ENCODE measurements at places on chromosomes 1 and 21.

- no peak for DNase-seq
These were observed 16.1 kb downstream of the CSF1 start for GRCh38 chr1:109926662-109927300.

DNA sequence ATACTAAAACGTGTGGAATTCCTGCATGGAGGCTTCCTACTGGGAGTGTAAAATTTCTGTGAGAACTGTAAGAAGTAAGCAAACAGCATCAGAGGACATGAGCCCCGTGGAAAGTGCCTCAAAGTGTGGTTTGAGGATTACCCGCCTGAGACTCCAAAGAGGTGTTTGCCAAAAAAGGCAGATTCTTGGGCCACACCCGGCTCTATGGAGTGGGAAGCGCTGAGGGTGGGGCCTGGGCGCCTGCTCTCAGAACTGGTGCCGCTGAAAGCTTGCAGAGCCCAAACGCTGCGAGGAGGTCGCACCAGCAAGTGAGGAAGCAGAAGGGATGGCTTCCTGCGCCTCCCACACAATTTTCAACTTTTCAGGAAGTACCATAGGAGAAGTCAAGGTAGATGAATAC, 43.0 kb upstream of the PSEN2 start:
- DNase-seq = peak; percentile 43

DNA sequence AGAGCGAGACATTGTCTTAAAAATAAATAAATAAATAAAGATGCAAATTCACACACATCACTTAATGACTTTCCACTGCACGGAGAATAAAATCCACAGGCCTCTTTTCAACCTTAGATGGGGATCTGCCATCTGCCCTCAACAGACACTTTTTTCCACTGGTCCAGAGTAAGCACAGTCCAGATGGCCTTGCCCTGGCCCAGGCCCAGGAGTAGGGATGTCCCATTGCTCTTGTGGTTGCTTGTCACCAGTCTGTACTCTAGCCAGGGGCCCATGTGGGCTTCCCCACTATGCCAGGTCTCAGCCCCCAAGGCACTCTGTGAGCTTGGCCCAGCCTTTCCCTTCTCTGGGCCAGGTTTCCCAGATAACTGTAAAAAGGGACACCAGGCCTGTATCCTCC, 17.4 kb downstream of the PLOD1 start:
- no peak for DNase-seq

GRCh38 chr1:180248731-180249681, 18.9 kb downstream of the LHX4 start:
- DNase-seq = peak; percentile 40

DNA sequence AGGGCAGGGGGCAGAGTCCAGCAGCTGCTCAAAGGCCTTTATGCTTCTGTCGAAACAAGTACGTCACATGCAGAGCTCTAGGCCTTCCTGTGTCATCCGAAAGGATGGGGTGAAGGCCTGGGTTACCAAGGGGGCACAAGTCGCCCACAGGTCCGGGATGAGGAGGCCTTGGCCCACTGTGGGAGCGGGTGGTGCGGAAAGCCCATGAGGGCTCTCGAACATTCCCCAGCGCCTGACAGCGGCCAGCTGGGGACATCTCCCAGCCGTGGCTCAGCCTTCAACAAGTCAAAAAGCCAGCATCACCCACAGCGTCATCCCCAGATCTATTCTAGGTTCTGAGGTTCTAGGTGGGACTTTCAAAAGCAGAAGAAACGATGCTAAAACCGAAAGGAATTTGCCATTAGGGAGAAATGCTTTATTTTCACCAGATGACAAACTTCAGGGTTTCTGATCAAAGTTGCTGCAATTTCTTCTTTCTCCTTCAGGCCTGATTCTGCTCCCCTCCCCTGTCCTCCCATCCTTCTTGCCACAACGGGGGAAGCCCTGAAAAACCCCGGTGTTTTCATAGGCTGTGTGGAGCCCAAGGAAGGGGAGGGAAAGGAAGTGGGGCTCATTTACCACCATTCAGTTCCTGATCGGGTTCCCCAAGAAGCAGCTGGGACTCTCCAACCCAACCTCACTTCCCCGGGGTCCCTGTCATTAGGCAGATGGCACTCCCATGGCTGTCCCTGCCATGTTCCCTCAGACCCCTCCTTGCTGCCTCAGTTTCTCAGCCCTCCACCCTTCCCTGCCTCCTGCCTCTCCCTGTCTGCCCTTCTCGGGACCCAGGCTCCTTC, 17.6 kb downstream of the GPR137B start:
- DNase-seq = no peak

DNA sequence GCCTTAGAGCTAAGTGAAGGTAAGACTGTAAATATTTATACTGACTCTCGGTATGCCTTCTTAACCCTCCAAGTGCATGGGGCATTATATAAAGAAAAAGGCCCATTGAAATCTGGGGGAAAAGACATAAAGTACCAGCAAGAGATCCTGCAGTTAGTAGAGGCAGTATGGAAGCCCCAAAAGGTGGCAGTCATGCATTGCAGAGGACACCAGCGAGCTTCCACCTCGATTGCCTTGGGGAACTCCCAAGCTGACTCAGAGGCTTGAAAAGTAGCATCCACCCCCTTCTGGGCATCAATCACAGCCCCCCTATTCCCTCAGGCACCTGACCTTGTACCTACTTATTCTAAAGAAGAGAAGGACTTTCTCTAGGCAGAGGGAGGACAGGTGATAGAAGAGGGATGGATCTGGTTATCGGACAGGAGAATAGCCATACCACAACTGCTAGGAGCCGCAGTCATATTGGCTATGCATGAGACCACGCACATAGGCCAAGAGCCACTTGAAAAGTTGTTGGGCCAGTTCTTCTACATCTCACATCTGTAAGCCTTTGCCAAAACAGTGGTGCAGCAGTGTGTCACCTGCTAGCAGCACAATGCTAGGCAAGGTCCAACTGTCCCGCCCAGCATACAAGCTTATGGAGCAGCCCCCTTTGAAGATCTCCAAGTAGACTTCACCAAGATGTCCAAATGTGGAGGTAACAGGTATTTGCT, 19.4 kb downstream of the PLA2G2F start:
- DNase-seq = peak; percentile 36

- no peak for DNase-seq
These were observed 169.0 kb downstream of the SMYD3 start for GRCh38 chr1:246338098-246338497.

DNA sequence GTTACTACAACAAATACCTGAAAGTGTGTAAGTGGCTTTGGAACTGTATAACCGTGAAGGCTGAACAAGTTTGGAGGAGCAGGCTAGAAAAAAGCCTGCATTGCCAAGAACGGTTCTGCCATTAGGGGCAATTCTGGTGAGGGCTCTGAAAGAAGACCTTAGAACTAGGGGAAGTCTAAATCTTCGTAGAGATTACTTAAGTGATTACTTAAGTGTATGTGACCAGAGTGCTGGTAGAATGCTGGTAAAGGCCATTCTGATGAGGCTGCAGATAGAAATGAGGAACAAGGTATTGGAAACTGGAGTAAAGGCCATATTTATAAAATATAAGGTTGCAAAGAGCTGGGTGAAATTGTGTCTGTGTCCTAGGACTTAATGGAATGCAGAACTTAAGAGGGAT, 158.0 kb downstream of the CLIC6 start:
- no peak for DNase-seq

All from stimulated activated CD4-positive, alpha-beta T cell treated with anti-CD3 and anti-CD28 coated beads, Interleukin-15, amount 100 ng/mL, for 24 hours (primary cell).